ENCODE measurements at places on chromosomes 6 and 20.

- no peak for DNase-seq
Measured at GRCh38 chr6:97726378-97726777, 443.4 kb upstream of the MMS22L start.

DNA sequence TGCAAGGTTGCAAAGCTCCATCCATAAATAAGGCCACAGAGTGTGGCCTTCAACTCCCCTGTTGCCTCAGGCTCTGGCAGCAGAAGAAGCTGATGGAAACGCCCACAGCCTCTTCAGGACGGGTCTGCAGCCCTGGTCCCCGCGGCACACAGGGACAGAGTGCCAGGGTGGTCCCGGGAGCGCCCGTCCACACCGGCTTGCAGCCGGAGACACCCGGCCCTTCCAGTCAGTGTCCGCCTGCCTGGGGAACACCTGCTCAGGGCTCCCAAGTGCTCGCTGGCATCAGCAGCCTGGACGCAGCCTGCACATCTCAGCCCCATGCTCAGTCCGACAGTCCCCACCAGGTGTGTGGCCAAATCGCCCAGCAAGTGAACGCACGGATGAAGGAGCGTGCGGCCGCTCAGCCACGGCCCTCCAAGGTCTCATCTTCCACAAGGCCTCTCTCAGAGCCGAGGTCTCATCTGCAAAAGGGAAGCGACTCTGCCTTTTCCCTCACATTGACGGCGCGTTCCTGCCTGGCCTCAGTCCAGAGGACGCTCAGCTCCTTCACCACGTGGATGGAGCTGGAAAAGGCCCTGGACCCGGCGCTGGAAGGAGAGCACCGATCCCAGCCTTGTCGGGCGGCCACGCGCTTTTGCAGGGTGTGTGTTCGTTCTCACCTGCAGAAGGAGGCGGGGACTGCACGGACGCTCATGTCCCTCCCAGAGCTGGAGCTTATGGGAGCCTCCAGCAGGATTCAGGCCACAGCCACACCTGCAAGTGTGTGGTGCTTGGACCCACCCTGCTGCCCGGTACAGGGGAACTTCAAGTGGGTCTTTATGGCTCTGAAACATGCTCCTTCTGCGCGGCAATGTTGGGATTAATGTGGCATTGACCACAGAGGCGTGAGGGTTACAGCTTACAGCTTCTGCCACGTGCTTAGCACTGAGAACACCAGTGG lies 180.4 kb downstream of the DLL1 start:
- no peak for DNase-seq

DNA sequence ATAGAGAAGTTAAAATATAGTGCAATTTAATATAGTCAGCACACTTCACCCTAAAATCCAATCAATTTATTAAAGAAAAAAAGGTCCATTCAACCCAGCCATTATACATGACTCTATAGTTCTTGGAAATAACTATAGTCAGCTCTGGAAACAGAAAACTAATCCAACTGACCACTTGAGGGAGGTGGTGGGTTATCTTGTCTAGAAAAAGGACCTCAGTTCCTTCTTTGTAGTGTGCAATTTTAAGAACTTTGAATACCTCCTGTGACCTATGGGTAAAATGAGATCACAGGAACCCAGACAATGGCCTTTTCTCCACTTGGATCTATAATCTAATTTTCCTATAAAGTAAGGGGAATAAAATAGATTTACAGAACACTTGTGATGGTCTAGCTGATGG lies 163.6 kb upstream of the CENPW start:
- no peak for DNase-seq

DNA sequence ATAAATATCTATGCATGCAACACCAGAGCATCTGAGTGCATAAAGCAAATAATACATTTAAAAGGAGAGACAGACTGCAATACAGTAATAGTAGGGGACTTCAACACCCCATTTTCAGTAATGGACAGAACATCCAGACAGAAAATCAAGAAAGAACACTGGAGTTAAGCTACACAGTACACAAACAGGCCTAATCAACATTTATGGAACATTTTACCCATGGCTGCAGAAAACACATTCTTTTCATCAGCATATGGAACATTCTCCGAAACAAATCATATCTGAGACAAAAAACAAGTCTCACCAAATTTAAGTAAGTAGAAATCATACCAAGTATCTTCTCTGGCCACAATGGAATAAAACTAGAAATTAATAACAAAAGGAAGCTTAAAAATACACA lies 50.5 kb downstream of the REV3L start:
- DNase-seq: no peak

DNA sequence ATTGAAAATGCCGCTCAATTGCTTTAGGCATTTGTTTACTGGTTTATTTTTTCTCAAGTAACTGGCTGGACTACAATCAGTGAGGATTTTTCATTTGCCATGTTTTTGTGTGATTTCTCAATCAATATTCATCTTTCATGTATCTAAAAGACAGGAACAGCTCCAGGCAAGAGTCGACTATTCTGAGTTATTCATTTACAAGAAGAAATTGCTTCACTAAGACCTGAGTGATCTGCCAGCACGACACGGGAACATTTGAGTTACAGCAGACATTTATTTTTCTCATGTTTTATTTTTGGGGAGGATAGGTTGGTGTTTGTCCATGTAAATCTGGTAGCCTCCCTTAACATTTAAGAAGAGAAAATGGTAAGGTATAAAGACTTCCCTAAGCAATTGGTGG lies 124.1 kb downstream of the CBLN4 start:
- DNase-seq: no peak

DNA sequence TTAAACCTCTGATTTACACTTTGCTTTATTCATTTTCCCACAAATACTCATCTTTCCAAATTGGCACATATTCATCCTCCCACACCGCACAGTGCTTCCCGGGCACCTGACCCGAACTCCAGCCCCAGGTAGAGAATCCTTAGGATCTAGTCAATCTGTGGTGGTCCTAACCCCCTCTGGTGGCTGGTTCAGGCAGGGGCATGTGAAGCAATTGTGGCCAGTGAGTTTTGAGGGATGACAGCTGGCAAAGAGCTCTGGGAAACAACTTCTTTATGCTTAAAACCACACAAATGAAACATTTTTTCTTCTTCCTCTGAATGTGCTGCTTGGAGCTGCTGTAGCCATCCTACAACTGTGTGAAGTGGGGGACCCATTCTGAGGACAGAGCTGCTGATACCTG lies 54.7 kb downstream of the ELOVL5 start:
- no peak for DNase-seq

- DNase-seq: no peak
Measured at GRCh38 chr20:36405255-36405654, 99.1 kb downstream of the DLGAP4 start.

- DNase-seq: no peak
Measured at GRCh38 chr6:346386-347030, 45.0 kb upstream of the IRF4 start.

- no peak for DNase-seq
Measured at GRCh38 chr6:22892452-22892851, 323.1 kb downstream of the HDGFL1 start.

- no peak for DNase-seq
Measured at GRCh38 chr6:129749749-129750120, 39.8 kb upstream of the ARHGAP18 start.

GRCh38 chr6:123829302-123829953 lies 25.8 kb downstream of the NKAIN2 start:
- no peak for DNase-seq

- no peak for DNase-seq
Measured at GRCh38 chr20:47330071-47330470, 26.4 kb downstream of the ZMYND8 start.

DNA sequence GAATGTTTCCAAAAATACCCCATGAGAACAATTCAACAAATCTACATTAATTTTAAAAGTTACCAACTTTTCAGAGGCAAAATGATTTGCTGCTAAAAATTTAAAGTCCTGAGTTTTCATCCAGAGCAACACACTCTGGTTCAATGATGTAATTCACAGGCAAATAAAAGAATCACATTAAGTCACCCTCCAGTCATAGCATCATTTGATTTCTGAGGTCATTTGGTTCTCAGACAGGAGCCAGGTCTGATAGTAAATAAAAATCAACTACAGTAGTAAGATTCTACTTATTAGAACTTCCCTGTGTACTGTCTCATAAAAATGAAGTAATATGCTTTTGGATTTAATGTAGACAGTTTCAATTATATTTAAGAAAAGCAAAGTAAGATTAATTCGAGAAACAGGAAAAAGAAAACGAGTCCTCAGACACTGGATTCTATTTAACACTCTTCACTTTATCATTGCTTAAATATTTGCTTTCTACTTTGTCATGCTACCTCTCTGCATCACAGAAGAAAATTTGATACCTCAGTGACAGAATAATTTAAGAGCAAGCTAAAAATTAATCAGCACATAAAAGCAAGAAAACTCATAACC lies 25.8 kb downstream of the MAP7 start:
- DNase-seq: no peak

- DNase-seq: no peak
Measured at GRCh38 chr6:16124198-16125180, 4.4 kb upstream of the MYLIP start.

DNA sequence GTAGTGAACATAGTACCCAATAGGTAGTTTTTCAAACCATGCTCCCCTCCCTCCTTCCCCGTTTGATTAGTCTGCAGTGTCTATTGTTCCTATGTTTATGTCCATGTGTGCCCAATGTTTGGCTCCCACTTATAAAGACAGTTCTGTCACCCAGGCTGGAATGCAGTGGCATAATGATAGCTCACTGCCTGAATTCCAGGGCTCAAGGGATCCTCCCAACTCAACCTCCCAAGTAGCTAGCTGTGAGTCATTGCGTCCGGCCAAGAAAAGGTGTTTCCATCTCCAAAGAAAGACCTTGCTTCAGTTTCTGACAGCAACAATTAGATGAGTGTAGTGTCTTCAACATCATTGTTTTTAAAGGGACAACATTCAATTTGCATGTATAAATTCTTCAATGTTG lies 131.1 kb upstream of the CEP162 start:
- DNase-seq: no peak

DNA sequence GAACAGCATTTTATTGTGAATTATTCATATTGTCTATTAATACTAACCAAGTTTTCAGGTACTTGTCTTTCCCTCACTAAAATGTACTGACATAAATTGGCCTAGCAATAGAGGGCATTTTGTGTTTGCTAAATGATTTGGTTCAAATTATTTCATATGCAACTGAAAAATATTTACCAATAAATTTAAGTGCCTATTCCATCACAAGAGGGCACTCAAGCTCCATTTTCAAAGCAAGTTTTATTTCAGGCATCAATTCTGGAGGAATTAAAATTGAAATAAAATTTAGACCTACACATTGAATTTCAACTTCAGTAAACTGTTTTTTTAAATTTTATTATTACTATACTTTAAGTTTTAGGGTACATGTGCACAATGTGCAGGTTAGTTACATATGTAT lies 114.3 kb upstream of the SYNCRIP start:
- no peak for DNase-seq

GRCh38 chr20:25535762-25536161 lies 49.6 kb downstream of the NINL start:
- DNase-seq: no peak
